ENCODE measurements at places on chromosomes 2 and 18.

GRCh38 chr2:183998041-183998796, 600.1 kb upstream of the ZNF804A start:
- DNase-seq, result no peak

GRCh38 chr2:175560521-175561169, 379.1 kb upstream of the ATP5MC3 start:
- DNase-seq, result no peak

DNA sequence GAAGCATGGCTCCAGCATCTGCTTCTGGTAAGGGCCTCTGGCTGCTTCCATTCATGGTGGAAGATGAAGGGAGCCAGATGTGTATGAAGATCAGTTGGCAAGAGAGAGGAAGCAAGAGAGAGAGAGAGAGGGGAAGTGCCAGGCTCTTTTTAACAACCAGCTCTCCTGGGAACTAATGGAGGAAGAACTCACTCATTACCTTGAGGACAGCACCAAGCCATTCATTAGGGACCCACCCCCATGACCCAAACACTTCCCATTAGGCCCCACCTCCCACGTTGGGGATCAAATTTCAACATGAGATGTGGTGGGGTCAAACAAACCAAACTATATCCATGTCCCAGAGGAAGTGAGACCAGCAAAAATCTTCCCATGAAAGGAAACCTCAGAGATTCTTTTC, 124.8 kb upstream of the SIX2 start:
- DNase-seq, result no peak

GRCh38 chr2:75199428-75200011, at the start of gene TACR1:
TACR1 (minus strand) TSS chr2:75199520; CDS start chr2:75198934, 586 bp downstream.
- DNase-seq, result no peak

- DNase-seq, result no peak
Observed at GRCh38 chr2:82089518-82089917, 1785.0 kb upstream of the LRRTM1 start.

DNA sequence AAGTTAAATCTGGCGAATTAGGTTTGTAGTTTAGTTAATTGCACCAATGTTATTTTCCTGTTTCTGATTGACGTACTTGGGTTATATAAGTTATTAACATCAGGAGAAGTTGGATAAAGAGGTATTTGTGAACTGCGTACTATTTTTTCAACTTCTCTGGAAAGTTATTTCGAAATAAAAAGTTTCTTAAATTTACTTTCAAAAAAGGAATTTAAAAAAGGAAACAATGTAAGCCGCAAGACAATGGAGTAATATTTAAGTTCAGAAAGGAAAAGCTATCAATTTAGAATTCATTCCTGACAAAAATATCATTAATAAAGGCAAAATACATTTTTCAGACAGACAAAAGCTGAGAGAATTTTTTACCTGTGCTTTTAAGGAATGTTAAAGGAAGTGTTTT, 47.7 kb downstream of the RAB10 start:
- DNase-seq, result no peak

- no peak for DNase-seq
Observed at GRCh38 chr2:96528006-96528699, 8.4 kb upstream of the ARID5A start.

GRCh38 chr2:189516546-189516945, 64.0 kb downstream of the SLC40A1 start:
- no peak for DNase-seq

Data from NCI-H1436 treated with DMSO at 0.1 percent for 48 hours (cell line).